ENCODE measurements at places on chromosomes 6 and 20. TPM values are rescaled to one million over a fixed set of nuclear protein-coding genes. Genes with fewer than 3 reads are reported as not detected.

MYCT1 gene
- total RNA-seq = 122 TPM

CTCFL gene
- total RNA-seq = not detected

POFUT1 gene
- total RNA-seq = 36.3 TPM

RWDD2A gene
- total RNA-seq = 4.2 TPM

OPN5 gene
- total RNA-seq = not detected

TBXT gene
- total RNA-seq = not detected

PROCR gene
- 206 TPM for total RNA-seq

PXDC1 gene
- total RNA-seq = 96.5 TPM

PRDM13 gene
- total RNA-seq = not detected

CD93 gene
- total RNA-seq = 394 TPM

GTSF1L gene
- total RNA-seq = not detected

EBF4 gene
- total RNA-seq = not detected

EPPIN gene
- total RNA-seq = not detected

OPRM1 gene
- not detected for total RNA-seq

PRR18 gene
- total RNA-seq = not detected

CCDC170 gene
- not detected for total RNA-seq

BACH2 gene
- total RNA-seq = 0.87 TPM

AGER gene
- total RNA-seq = 0.59 TPM

LHFPL5 gene
- not detected for total RNA-seq

APCDD1L gene
- not detected for total RNA-seq

FNDC11 gene
- 0.80 TPM for total RNA-seq

RPP40 gene
- total RNA-seq = 30.6 TPM

SLC22A3 gene
- total RNA-seq = not detected

YWHAB gene
- total RNA-seq = 156 TPM

DYNLT2 gene
- total RNA-seq = 0.74 TPM

PRSS35 gene
- not detected for total RNA-seq

HLA-DPA1 gene
- total RNA-seq = 9.8 TPM

GOPC gene
- total RNA-seq = 14.8 TPM

MAPK13 gene
- 5.9 TPM for total RNA-seq

IL17F gene
- not detected for total RNA-seq

CENPW gene
- 28.8 TPM for total RNA-seq

XKR7 gene
- not detected for total RNA-seq

GZF1 gene
- 8.1 TPM for total RNA-seq

CAP2 gene
- total RNA-seq = 1.9 TPM

Measured in mammary microvascular endothelial cell (primary cell).